ENCODE measurements at places on chromosomes 5 and 9.

GRCh38 chr9:35822926-35823325 lies 5.6 kb downstream of the FAM221B start:
- no peak for DNase-seq

DNA sequence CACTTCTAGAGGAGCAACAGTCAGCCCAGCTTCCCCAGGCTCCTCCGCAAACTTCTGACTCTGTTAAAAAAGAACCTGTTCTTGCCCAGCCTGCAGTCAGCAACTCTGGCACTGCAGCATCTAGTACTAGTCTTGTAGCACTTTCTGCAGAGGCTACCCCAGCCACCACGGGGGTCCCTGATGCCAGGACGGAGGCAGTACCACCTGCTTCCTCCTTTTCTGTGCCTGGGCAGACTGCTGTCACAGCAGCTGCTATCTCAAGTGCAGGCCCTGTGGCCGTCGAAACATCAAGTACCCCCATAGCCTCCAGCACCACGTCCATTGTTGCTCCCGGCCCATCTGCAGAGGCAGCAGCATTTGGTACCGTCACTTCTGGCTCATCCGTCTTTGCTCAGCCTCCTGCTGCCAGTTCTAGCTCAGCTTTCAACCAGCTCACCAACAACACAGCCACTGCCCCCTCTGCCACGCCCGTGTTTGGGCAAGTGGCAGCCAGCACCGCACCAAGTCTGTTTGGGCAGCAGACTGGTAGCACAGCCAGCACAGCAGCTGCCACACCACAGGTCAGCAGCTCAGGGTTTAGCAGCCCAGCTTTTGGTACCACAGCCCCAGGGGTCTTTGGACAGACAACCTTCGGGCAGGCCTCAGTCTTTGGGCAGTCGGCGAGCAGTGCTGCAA lies 72.8 kb downstream of the NUP214 start:
- no peak for DNase-seq

DNA sequence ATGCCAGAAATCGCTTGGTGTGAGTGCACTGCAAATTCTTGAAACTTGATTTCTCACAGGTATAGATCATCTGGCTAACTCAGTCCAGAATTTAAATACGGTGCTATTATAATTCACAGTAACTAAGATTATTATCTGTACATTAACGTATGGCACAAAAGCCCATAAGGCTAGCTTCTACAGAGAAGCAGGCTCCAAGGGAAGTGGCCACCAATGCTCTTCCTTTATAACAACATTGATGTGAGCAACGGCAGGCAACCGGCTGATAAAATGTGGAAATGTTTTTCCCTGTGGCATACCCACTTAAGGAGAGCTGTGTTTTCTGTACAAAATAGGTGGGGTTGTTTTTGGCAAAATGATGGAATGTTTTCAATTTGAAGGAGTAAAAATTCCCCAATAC lies 35.7 kb downstream of the SEMA4D start:
- DNase-seq, result no peak

DNA sequence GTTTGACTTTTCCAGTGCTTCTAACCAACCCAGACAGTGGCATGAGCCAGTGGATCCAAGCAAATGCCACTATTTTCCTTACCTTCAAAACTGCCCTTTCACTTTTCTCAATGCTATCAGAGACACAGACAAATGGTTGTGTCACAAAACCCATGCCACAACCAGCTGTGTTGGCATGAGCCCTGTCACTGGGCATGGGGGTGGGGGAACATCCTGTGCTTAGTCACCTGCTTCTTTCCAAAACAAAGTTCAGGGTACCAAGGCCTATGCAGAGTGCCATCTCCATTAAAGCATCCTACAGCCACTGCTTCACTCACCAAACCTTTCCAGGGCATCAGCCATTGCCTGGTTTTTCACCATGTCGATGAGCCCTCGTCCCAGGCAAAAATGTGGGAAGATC lies 30.1 kb downstream of the NIPSNAP3B start:
- DNase-seq, result no peak
